Fibroblast of the conjunctiva (primary cell): ENCODE measurements at places on chromosomes 1 and 21.

- DNase-seq = peak; percentile 39
Measured at GRCh38 chr1:15740924-15741850, 1.1 kb upstream of the TMEM82 start.

GRCh38 chr1:31672986-31673385 is 28.3 kb upstream of the PEF1 start:
- DNase-seq = no peak

DNA sequence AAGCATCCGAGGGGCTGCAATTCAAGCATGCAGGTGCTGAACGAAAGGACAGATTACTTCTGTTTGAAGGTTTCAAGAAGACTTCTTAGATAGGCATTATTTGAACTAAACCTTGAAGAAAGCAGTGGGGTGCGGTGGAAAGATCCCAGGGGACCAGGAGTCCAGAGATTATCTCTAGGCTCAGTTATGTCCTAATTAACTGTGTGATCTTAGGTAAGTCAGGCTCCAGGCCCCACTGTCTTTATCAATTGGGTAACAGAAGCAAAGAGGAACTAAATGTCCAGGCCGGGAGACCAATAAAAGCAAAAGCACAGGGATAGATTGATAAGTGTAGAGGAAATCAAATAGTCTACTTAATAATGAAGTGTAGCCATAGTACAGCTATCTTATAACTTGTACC is 72.9 kb upstream of the CDC42BPA start:
- DNase-seq = no peak

- DNase-seq = no peak
Measured at GRCh38 chr21:33767236-33767635, 124.9 kb downstream of the ITSN1 start.

DNA sequence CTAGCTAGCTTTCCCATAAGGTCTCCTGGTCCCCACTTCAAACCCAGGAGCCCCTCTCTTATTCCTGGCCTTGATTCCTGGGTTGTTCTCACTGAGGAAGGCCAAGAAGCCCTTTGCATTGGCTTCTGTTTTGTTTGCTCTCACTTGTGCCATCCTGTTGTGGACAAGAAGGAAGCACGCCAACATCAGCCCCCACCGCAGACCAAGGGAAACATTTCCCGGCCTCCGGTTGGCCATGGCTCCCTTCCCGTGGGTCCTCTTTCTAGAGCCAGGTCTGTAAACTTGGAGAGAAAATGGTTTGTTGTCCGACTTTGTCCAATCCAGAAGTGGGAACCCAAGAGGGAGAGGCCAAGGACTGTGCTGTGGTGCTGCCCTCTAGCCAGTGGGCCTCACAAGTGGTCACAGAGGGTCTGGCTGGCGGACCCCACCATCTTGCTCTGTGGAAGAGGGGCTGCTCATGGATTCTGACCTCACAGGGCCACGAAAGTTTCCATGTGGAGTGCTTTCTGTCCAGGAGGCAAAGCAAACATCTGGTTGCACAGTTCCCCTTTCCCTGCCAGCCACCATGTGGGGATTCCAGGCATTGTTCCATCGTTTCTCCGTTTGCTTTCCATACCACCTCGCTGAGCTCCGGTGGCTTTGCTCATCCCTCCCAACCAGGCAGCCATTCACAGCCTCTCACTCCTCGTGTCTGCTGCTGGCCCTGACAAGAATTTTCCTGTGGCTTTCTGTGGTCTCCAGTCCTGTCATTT is 18.9 kb upstream of the TENT5C start:
- no peak for DNase-seq

DNA sequence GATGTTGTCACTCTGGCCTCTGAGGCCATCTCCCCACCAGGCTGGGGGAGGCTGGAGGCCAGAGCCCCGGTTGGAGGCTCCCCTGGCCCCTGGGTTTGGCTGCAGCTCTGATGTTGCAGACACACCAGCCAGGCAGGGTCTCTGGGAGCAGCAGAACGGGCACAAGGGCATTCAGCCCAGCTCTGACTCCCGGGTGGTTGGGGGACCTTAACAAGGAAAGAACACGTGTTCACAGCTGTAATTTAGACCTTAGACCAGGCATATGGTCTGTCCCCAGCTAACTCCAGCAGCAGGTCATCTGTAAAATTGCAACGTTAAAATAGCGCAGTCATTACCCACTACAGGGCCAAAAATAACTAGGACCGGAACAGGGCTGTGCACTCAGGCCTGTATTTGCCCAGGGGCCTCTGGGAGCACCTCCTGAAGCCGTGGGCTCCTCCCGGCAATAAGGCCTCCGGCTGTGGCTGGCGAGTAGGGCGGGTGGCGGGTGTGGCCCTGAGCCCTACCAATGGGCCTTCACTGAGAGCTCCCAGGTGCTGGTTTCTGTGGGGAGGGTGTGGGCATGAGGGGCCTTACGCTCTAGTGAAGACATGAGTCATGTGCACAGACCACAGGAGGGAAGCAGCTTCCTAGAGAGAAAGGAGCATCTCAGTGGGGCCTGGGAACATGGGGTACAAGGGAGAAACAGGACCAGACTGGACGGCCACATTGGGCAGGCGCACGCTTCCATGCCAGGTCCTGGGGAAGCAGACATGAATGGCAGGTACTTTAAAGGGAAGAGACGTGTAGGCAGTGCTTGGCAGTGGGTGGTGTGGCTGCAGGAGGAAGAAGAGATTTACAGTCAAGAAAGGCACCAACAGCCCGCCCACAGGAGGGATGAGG is 6.1 kb downstream of the LDLRAP1 start:
- no peak for DNase-seq

- DNase-seq = no peak
Measured at GRCh38 chr1:228292609-228292911, 84.7 kb downstream of the OBSCN start.

GRCh38 chr1:25503551-25504426 is 39.6 kb upstream of the LDLRAP1 start:
- DNase-seq = no peak

DNA sequence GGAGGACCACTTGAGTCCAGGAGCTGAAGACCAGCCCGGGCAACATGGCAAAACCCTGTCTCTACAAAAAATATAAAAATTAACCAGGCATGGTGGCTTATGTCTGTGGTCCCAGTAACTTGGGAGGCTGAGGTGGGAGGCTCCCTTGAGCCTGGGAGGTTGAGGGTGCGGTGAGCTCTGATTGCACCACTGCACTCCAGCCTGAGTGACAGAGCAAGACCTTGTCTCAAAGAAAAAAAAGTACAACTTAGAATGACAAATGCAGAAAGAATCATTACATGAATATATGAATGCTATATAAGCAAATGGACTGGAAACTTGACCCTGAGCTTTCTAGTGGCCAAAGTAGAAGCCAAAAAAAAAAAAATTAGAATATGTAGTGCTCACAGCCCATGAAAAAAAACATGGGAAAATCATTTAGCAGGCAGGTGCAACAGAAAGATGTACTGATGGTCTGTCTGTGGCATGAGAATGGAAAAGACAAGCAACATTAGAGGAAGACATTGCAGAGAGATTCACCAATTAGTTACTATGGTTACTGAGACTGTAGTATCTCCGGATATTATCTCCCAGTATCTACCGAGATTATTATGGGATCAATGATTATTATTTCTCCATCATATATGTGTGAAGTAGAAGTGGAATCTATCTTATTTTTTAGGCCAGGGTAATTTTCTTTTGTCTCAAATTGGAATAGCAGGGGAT is 19.2 kb downstream of the ELAPOR1 start:
- DNase-seq = no peak

- no peak for DNase-seq
Measured at GRCh38 chr1:21117597-21118001, 59.1 kb downstream of the EIF4G3 start.

DNA sequence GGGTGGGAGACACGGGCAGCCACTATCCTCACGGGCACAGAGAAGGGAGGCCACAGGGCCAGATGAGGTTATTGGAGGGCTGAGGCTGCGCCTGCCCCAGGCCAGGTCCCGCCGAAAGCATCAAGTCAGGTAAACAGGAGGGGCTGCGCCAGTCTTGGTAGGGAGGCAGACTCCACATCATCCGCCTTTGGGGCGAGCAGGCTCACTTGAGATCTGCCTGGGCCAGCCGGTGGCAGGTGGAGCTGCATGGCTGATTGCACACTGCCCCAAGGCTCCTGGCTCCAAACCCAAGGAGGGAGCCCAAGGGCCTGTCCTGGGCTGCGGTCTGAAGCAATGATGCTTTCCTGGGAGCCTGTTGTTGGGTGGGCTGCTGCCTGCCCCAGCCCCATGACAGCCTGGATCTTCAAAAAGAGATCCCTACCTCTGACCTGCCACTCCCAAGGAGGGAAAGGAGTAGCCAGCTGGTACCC is 4.6 kb downstream of the SMIM1 start:
- no peak for DNase-seq
